ENCODE measurements at places on chromosomes 3 and 15.

DNA sequence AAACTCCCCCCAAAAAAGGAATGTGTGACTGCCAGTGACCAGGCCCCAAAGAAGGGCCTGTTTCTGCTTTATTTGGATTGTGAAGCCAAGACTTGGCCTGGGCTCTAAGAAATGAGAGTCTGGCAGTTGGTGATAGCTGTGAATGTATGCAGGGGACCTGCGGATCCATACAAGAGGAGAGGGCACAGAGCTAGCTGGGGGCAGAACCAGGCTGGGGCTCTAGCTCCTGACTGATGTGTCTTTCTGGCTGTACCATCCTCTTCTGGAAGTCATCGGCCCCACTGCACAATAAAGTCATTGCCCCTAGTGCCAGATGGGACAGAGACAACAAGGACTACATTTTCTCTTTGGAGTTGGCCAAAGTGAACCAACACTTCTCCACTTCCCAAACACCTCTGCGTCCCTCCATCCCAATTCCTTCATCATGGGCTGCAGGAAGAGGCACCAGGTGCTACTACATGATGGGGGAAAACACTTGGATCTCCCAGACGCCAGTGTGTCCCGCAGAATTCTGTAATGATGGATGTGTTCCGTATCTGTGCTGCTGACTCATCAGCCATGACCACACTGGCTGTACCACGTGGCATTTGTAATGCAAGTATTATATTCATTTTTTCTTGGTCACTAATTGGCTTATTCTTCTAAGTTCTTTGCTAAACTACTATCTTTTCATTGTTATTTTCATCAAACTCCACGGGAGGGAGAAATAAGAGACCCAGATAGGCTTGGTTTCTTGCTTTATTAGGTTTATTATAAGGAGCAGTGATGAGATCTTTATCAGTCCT is 1.7 kb upstream of the PLA2G4F start:
- DNase-seq: no peak

GRCh38 chr3:127532561-127533203 is 57.9 kb downstream of the TPRA1 start:
- DNase-seq: no peak

DNA sequence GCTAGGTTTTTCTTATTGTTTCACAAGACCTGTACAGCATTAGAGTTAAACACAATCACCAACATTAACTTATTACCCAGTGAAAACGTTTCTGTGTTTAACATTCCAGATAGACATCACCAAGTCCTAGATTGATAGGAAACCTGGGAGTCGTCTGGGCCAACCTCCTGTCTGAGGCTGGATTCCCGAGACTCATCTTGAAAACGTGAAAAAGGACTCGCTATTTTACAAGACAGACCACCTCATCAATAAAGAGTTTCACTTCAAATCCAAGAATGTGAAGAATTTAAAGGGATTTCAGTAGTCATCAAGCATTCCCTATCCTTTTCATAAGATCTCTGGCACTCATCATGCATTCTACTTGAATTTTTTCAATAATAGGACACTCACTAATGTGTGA is 626.6 kb downstream of the MCTP2 start:
- DNase-seq: no peak

DNA sequence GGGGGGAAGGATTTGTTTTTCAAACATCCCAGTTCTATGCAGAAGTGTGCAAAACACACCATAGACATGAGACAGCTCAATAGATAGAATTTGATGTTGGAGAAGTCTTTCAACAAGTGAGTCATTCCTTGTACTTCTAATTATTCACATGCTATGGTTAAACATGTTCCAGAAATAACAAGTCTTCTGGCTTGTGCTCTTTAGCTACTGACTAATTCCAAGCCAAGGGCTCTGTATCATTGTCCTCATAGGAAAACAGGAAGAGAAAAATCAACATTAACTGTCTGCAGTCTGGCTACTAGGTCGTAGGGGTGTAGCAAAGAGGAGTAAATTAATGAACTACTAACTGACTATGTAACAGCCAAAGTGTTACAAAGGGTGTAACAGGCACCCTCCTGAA is 25.8 kb downstream of the LDHAL6B start:
- no peak for DNase-seq

- DNase-seq: no peak
These were observed 37.4 kb downstream of the KLHL25 start for GRCh38 chr15:85757073-85757938.

DNA sequence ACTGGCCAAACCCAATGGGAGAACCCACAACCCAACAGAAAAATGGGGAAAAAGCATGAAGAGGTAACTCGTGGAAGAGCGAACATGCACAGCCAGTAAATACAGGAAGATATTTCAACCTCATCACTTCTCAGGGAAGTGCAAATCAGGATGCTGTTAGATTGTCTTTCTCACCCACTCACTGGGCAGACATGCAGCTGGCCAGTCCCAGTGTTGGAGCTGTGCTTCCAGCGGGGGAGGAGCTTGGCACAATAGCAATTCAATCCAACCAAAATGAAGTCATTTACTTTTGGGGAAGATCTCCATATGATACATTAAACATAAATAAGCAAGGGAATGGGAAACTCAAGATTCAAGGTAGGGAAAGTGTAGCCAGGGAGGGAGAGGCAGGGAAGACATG is 12.1 kb downstream of the WNT7A start:
- no peak for DNase-seq

DNA sequence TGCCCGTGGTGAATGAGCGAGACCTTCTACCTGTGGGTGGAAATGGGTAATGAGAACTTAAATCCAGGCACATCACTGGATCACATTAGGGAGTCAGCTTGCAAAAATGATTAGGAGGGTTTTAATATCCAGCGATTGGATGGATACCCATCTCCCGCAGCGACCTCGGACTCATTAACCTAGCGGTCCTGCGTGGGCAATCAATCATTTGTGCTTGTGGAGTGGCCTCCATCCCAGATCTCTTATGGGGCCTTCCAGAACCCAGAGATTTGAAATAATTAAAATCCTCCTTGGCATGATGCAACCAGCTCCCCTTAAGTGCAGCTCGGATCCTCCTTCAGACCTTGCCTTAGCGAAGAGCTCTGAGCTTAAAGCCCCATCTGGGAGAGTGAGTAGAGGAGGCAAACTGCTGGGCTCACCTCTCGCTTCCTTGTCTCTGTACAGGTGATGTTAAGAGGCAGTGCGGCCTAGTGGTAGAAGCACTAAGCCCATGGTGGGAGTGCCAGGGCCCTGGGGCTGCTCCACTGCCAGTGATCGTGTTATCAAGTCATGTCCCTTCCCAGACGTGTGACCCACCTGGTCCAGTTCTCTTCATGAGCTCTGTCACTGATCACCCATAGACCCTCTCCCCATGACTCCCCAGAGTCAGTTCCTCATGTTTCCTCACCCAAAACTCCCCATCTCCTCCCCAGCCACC is 285.2 kb upstream of the TLE3 start:
- DNase-seq: no peak
